ENCODE measurements at places on chromosomes 11 and 22.

- peak; percentile 6 for DNase-seq
These were observed 31.8 kb downstream of the CAPN1 start for GRCh38 chr11:65213322-65214211.

DNA sequence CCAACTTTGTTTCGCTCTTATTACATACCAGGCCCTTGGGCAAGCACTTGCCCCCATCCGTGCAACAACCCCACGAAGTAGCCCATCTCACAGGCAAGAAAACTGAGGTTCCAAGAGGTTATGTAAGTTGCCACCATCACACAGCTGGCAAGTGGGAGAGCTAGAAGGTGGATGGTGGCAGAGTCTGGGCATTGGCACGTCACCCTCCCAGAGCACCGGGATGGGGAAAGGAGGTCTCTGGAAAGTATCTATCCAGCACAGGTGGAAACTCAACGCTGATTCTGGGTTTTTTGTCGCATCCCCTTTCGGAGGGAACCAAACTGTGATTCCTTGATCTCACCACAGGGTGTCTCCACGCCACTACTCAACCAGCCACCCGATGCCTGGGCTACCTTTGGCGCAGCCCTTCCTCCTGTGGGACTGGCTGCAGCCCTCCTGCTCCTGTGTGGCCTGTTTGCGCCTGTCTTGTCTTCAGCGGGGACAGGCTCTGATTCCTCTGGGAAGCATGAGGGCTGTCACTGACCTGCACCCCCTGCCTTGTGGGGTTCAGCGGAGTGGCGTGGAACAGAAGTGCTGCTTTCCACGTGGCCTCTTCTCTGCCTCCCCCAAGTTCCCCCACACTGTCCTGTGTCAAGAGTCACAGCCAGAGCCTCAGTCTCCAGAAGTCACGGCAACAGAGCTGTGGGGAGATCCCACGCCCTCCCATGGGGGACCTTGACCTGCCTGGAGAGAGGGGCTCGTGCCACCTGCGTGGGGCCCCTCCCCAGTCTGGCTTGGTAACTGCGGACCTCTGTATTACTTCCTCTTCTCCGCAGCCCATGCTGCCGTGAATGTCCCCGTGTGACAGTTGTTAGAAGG is 34.4 kb upstream of the TRIM29 start:
- peak; percentile 56 for DNase-seq

DNA sequence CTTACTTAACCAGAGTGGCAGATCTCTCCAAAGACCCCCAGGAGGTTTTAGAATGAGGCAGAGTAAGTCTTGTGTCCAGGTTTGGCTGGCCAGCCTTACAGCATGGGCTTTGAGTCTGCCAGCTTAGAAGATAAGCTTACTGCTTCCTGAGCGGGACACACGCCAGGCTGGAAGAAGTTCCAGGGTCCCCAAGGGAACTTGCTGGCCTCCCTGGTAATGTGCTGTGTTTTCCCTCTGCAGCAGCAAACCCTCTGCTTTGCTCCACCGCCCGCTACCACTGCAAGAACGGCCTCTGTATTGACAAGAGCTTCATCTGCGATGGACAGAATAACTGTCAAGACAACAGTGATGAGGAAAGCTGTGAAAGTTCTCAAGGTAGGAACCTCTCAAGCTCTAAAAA is 154.2 kb downstream of the LDLRAD3 start:
- peak; percentile 47 for DNase-seq

GRCh38 chr22:36822581-36822980 is 5.7 kb upstream of the PVALB start:
- DNase-seq = no peak

All from fibroblast of skin of back (primary cell).